ENCODE measurements at places on chromosomes 4 and X.

- no peak for DNase-seq
These were observed 378.8 kb downstream of the BCOR start for GRCh38 chrX:39718981-39719380.

- no peak for DNase-seq
These were observed 24.1 kb downstream of the NAT8L start for GRCh38 chr4:2083116-2083825.

DNA sequence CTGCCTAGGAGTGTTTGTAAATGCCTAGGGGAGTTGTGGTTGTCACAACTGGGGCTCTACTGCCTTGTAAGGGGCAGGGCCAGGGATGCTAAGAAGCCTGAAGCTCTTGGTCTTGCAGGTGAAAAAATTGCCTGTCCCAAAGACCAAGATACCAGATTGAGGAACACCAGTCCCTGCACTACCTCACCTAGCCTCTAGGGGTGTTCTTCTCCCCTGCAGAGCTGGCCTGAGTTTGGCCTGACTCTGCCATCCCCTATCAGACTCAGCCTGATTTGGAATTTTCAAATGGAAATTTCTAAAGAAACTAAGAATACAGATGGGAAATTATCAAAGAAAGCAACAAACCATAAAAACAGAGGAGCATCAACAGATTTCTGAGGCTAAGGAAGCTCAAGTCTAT lies 90.4 kb downstream of the ZC4H2 start:
- DNase-seq = no peak

GRCh38 chrX:120485315-120485637 lies 16.2 kb upstream of the LAMP2 start:
- no peak for DNase-seq

GRCh38 chr4:176479767-176480166 lies 160.0 kb downstream of the SPCS3 start:
- DNase-seq = no peak

GRCh38 chrX:54920610-54921426 lies at the start of gene TRO:
Gene TRO, plus strand, starts transcription at chrX:54920824. Its CDS starts 1,423 bp downstream, at chrX:54922247.
- DNase-seq = no peak

- no peak for DNase-seq
These were observed 20.3 kb upstream of the SMPX start for GRCh38 chrX:21778236-21778635.

- DNase-seq = no peak
These were observed 79.2 kb upstream of the C4orf54 start for GRCh38 chr4:99736846-99737245.

GRCh38 chr4:38080061-38080974 lies 120.1 kb downstream of the PTTG2 start:
- DNase-seq = no peak

DNA sequence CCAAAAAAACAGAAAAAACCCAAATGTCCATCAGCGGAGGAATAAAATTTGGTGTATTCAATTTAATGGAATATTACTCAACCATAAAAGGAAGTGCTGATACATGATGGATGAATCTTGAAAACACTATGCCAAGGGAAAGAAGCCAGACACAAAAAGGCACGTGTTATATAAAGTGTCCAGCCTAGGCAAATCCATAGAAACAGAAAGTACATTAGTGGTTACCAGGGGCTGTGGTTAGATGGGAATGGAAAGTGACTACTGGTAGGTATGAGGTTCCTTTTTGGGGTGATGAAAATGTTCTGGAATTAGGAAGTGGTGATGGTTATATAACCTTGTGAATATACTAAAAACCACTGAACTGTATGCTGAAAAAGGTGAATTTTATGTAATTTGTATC lies 3.5 kb upstream of the CDKL2 start:
- no peak for DNase-seq

DNA sequence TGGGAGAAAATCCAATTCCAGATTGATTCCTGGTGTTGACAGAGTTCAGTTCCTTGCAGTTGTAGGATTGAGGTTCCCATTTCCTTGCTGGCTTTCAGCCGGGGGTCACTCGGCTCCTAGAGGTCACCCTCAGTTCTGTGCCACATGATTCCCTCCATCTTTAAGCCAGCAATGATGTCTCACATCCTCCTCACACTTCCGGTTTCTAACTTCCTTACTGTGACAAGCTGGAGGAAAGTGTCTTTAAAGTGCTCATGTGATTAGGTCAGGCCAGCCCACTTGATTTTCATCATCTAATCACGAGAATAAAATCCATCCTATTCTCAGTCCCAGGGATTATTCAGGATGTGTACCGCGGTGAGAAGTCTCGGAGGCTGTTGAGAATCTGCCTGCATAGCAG lies 19.4 kb upstream of the SMIM31 start:
- no peak for DNase-seq

- DNase-seq = no peak
These were observed 1.7 kb upstream of the ERVMER34-1 start for GRCh38 chr4:52752936-52753335.

- no peak for DNase-seq
These were observed 1364.4 kb downstream of the STIM2 start for GRCh38 chr4:28225050-28225449.

DNA sequence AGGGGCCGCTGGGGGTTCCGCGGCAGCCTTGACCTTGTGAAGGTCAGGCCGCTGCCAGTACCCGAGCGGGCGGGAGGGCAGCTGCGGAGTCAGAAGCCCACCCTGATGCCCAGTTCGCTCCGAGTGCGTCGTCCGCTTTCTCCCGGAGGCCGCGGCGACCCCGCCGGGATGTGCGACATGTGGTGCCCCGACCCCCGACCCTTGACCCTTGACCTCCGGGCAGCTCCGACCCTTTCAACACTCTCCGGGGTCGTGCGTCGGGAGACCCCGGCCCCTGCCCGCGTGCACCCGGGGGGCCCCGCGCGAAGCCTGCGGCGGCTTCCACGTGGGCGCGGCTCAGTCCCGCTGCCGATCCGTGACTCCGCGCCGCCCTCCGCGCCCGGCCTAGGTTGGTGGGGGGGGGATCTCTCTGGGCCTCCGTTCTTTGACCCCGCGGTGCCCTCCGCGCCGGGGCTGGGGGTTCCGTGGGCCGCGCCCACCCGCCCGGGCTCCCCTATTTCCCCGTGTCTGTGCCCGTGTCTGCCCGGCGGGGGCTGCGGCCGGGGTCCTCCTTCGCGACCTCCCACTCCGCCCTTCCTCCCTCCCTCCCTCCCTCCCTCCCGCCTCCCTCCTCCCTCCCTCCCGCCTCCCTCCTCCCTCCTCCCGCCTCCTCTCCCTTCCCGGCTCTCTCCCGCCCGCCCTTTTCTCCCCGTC lies 609 bp upstream of the SLC25A6 start:
- no peak for DNase-seq

DNA sequence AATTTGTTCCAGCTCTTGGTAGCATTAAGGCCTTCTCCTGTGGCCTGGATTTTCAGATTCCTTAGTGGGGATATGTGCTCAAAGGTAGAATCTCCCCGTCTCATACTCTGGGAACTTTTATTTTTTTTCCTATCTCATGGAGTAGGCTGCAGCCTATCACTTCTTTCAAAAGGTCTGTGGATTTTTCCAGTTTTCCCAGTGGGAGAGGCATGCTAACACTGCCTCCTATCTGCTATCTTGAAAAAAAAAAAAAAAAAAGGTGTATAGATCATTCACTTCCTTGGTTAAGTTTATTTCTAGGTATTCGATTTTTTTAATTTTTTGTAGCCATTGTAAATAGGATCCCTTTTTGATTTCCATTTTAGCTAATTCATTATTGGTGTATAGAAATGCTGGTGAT lies 67.1 kb downstream of the IL15 start:
- DNase-seq = no peak

GRCh38 chr4:38939165-38939564 lies 71.6 kb downstream of the FAM114A1 start:
- no peak for DNase-seq

DNA sequence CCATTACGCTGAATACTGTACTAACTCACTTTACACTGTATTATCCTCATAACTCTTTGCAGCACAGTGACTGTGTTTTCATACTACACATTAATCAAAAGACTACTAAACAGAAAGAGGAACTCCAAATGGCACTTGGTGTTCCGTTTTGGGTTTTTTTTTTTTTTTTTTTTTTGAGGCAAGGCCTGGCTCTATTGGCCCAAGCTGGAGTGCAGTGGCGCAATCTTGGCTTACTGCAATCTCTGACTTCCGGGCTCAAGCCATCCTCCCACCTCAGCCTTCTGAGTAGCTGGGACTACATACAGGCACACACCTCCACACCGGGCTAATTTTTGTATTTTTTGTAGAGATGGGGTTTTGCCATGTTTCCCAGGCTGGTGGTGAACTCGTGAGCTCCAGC lies 10.7 kb downstream of the KLHL8 start:
- DNase-seq = peak; percentile 21

GRCh38 chr4:104642521-104642920 lies 147.8 kb upstream of the CXXC4 start:
- no peak for DNase-seq

DNA sequence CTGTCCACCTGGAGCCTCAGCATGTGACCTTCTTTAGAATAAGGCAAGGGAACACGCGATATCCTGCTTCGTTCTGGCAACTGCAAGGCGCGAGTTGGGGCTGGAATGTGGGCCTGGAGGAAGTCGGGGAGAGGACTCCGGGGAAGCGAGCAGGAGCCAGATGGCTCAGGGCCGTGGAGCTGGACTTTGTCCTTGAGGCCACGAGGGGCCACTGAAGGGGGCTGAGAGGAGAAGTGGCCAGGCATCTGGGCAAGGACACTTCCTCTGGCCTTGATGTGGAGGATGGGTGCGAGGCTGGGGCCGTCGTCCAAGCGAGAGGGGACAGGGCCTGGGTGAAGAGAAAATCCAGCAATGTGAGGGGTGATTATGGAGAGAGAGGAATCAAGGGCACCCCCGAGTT lies 12.2 kb upstream of the DUSP9 start:
- DNase-seq = no peak

GRCh38 chr4:1297456-1298325 lies 8.0 kb downstream of the MAEA start:
- peak; percentile 14 for DNase-seq

GRCh38 chrX:39601231-39602177 lies 496.3 kb downstream of the BCOR start:
- no peak for DNase-seq

- no peak for DNase-seq
These were observed 167.8 kb downstream of the PACRGL start for GRCh38 chr4:20868108-20868507.

DNA sequence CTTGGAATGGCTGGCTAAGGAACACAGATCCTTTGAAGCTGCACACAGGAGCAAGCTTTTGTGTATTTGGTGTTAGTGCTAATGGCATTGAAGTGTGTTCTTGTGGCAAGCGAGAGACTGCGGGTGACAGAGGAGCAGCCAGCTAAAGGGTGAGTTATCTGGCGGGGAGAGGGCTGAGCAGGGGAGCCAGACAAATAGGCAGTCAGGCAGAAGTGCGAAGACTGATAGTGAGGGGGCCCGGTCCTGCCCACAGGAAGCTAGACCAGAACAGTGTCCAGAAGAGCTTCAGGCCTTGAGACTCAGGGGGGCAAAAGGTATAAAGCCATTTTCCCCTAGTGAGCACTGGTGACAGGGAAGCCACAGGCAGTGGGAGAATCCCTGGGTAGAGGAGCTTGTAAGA lies 49.6 kb upstream of the MAMLD1 start:
- no peak for DNase-seq

- DNase-seq = no peak
These were observed 38.3 kb upstream of the LGI2 start for GRCh38 chr4:25069014-25069413.

DNA sequence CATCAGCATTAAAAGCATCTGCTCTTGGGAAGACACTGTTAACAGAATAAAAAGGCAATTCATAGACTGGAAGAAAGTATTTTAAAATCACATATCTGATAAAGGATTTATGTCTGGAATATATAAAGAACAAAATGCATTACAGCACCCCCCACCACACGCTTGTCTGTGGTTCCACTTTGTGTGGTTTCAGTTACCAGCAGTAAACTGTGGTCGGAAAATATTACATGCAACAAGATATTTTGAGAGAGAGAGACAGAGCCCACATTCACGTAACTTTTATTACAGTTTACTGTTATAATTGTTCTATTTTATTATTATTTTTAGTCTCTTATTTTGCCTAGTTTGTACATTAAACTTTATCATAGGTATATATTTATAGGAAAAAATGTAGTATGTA lies 21.2 kb upstream of the PDE6B start:
- DNase-seq = peak; percentile 6

DNA sequence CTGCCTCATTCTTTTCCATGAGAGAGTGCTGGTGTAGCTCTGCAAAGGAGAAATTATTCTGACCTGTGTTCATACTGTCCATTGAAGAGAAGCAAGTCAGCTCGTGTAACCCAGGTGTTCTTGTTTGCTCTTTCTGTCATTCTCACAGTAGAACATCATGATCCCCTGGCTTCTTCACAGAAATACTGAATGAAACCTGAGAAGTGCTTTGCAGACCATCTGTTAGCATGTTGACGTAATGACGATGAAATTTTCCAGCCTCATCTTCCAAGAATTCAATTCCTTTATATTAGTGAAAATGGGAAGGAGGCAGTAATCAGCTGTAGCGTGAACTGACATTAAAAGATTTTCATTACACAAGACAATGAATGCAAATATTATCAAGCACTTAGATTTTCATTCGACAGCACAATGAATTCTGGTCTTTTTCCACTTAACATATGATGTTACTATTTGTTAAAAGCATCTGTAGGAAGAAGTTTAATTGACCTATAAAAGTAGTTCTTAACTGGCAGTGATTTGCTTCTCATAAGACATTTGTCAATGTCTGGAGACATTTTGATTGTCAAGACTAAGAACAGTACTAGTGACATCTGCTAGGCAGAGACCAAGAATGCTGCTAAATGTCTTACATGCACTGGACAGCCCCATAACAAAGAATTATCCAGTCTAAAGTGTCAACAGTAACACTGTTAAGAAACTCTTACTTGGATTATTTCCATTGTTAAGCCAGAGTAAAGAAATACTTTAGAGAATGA lies 246.3 kb downstream of the BANK1 start:
- no peak for DNase-seq

DNA sequence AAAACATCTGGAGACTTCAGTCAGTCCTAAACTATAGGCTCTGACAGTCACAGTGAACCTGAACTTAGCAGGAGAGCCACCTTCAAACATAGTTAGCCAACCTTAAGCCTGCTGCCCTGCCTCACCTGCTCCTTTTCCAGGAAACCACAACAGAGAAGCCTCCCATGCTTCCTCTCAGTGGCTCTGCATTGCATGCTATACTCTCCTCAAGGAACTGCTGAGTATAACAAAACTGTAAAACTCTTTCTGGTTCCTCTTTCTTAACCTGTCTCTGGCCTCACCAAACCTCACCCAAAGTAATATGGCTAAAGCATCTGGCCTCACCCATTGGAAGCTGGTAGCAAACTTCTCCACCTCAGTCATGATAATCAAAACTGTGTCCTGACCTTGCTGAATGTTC lies 122.1 kb downstream of the ANKRD50 start:
- no peak for DNase-seq

DNA sequence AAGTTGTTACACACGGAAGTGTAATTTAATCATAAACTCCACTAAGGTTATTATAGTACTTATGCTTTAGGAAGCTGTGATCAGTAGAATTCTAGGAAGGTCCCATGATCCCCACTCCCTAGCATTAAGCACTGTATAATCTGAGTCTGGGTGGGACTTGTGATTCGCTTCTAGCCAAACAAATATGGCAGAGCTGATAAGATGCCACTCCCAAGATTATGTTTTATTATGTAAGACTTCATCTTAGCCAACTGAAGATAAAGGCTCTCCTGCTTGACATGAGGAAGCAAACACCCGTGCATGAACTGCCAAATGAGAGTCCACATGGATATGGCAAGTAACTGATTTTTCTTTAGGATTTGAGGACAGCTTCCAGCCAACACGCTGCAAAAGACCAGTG lies 186.4 kb upstream of the NDST3 start:
- no peak for DNase-seq

- DNase-seq = no peak
These were observed 343.2 kb downstream of the SPRY1 start for GRCh38 chr4:123739806-123740205.

Measured in CD4-positive, alpha-beta T cell treated with Interferon alpha-2 for 1 hour (primary cell).